ENCODE measurements at places on chromosomes 4 and X.

DNA sequence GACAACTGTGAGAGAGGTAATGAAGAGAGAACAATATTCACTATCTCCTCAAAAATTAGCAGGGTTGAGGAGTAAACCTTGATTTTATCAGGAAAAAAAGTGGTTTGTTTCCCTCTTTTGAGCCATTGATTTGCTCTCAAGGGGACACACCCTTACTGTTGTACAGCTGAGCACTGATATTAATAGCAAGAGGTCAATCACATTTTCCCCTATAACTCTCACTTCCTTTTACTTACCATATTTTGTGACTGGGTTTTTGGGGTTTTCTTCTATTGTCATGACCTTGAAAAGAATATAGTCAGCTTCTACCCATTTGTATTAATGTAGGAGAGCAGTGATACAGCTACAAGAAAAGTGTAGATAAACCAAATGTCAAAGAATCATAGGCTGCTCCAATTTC is 70.2 kb upstream of the LONRF3 start:
- DNase-seq, result no peak

DNA sequence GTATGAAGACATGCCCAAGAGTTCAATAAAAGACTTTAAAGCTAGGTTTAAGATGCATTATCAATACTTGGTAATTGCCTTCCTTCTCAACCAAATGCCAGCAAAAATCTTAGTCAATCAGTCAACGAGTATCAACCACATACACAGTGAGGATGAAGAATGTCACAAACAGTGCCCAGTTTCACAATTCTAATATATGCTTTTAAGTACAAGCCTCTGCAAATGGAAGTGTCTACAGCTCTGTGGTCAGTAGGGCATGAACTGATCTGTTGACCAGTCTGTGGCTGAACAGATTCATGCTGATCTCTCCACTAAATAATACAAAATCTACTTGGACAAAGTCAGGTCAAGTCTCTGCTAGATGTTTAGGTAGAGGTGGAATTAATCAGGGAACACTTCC is 27.9 kb downstream of the PPARGC1A start:
- DNase-seq, result no peak

DNA sequence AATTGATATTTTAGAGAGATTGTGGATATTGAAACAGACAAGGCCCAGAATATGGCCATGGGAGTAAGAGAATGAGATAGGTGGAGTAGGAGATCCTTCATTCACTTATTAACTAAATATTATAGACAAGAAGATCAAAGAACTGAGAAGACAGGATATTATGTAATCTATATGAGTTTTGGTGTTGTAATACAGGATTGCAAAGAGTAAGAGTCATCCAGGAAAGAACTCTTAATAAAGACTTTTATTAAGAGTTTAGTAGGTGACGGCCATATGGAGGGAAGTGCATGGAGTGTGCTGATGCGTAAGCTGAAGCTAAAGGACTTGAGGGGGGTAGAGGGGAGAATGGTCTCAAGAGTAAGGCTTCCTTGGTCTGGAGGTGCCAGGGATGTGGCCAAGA is 153.7 kb downstream of the VEGFC start:
- DNase-seq, result no peak

GRCh38 chr4:83356899-83357661 is 22.4 kb upstream of the HPSE start:
- DNase-seq, result no peak

GRCh38 chr4:41024556-41025491 is 189.5 kb downstream of the APBB2 start:
- DNase-seq, result no peak

DNA sequence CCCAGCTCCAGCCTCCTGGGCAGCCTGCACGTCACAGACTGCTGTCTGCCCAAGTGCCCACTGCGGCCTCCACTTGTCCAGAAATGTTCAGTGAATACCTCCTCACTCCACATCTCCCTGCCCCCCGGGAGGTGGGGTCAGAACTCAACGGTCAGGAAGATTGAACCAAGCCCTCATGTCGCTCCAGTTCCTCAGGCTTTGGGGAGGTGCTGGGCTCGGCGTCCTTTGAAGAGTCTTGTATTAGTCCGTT is 82.4 kb upstream of the LRPAP1 start:
- DNase-seq, result no peak

GRCh38 chrX:86121916-86122315 is 26.3 kb upstream of the DACH2 start:
- no peak for DNase-seq

DNA sequence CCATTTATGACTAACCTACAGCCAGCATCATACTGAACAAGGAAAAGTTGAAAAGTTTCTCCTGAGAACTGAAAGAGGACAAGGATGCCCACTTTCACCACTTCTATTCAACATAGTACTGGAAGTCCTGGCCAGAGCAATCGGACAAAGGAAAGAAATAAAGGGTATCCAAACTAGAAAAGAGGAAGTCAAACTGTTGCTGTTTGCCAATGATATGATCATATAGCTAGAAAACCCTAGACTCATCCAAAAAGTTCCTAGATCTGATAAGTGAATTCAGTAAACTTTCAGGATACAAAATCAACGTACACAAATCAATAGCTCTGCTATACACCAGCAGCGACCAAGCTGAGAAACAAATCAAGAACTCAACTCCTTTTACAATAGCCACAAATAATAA is 64.5 kb downstream of the CENPC start:
- no peak for DNase-seq

GRCh38 chr4:55089916-55090315 is 35.5 kb downstream of the KDR start:
- DNase-seq, result no peak

DNA sequence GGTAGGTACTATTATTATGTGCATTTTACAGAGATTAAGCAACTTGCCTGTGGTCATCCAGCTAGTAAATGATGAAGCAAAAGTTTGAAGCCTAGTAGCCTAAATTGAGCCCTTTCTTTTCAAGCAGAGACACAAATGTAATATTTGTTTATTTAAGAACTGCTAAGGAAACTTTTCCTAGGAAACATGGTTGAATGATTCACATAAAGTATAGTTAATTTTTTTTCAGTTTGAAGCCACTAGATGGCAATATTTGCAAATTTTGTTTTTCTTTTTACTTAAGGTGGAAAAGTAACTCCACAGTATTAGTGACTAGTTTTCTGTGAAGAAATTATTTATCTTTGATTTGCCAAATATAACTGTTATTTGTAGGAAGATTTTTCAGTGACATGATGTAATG is 52.8 kb upstream of the ANKRD17 start:
- DNase-seq, result no peak

DNA sequence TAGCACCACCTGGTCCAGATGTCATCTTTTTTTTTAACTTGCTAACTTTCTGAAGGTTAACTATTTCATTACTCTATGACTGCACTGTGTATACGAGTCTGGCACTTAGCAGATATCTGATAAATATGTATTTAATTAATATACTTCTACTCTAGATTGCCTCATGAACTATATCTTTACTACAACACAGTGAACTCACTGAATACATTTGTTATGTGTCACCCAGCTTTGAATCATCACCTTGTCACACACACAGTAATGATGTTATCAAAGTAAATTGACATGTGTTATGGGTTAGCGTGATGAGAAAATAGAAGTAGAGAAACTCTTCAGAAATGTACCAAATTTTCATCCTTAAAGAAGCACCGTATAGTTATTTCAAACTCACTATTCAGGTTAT is 419.3 kb upstream of the ADGRL3 start:
- DNase-seq, result no peak

DNA sequence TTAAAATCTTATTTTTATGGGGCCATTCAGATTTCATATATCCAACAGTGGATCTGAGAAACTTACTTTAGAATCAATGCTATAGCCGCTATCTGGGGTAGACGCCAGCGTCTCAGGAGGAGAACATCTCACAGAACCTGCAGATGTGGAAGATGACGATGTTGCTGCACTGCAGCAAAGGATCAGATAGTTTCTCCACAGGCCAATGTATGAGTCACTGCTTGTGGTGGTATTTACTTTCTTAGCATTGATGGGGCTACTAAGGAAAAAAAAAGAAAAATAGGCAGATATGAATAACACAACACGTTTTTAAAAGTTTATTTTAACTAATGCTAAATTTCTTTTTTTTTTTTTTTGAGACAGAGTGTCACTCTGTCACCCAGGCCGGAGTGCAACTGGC is 85.9 kb downstream of the ZAR1 start:
- no peak for DNase-seq

DNA sequence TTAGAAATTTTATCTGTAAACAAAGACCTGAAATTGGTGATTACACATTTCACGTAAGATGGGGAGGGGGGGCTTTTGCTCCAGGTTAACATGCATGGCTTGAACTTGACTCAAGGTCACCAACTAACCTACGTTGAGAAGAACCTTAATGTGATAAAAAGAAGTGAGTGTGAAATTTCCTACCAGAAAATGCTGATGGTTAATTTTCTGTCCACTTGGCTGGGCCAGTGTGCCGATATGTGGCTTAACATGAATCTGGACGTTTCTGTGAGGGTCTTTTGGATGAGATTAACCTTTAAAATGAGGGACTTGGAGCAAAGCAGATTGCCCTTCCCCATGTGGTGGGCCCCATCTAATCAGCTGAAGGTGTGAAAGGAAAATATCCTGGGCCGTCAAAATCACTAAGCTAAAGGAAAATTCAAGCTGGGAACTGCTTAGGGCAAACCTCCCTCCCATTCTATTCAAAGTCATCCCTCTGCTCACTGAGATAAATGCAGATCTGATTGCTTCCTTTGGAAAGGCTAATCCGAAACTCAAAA is 107.3 kb upstream of the ENPP6 start:
- DNase-seq, result no peak

DNA sequence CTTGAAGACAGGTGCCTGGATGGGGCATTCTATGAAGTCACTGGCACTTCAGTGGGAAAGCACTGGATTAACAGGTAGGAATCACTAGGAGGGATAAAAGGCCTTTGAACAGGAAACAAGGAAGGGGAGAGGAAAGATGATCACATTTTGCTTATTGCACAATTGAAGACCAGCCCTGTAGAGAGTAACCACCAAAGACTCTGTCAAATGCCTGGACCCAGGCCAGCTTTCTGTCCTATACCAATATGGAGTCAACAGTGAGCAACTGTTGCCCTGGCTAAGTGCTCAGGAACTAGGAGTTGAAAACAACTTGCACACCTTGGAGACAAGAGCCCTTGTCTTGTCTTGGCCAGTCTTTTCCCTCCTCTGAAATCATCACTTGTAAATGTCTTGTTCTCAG is 14.1 kb upstream of the RTL3 start:
- DNase-seq, result no peak

All from activated T-cell treated with anti-CD3 and anti-CD28 coated beads for 48 hours (primary cell).